ENCODE measurements at places on chromosomes 4 and X.

- no peak for DNase-seq
Observed at GRCh38 chr4:8665406-8666360, 73.1 kb downstream of the CPZ start.

DNA sequence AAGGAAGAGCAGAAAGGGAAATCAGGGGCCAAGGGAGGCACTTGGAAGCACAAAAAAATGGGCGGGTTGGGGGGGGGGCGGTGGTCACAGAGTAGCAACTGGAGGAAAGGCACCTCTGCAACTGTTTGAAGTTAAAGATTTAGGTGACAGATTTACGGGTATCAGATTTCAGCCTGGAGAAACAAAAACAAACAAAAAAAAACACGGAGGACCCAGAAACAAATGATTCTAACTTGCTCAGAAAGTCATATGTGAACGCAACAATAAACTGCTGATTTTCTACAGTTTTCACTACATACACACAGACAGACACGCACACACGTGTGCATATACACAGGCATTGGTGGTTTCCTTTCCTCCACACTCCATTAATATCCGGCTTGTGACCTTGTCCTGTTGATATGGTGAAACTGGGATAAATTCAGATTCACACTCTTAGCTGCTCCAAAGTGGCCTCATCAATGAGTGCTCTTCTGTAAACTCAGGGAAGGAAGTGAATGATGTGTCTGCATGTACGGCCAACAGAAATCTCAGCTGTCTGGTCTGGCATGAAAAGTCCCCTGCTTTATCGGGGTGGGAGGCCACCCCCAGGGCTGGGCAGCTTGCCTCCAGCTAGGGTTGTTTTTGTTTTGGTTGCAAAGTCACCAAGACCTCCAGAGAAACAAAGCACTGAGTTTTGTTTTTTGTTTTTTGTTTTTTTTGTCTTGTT is 54.3 kb downstream of the CHST7 start:
- no peak for DNase-seq

DNA sequence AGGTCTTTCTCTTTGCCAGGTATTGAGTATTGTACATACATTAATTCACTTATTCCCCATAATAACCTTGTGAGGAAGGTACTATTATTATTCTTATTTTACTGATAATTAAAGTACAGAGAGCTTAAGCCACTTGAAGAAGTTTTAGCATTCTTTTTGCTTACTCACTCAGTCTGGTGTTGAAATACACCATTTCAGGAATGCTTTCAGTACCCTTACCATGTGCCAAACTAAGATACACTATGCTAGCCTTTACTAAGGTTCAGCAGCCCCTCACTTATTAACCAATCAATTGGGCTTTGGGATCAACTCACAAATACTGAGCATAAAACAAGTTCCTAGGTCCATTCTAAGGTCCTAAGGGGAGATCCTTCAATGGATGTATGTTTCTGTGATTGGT is 179.0 kb upstream of the FGF13 start:
- no peak for DNase-seq

DNA sequence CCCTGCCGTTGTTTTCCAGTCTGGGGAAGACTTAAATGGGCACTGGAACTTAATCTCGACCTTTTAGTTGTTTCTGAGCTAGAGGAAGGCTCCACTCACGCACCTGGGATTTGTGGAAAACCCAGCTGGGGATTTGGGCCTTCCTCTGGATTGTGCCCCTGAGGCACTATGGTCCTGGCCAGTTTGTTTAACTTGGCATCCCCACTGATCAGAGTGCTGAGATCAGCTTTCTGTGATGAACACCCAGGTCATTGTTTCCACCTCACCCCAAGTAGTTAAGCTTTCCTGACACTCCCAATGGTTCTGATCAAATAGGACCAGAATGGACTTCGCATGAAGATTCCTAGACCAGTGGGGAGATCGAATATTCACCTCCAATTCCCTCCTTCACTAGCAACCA is 20.5 kb upstream of the NAP1L5 start:
- DNase-seq = no peak

DNA sequence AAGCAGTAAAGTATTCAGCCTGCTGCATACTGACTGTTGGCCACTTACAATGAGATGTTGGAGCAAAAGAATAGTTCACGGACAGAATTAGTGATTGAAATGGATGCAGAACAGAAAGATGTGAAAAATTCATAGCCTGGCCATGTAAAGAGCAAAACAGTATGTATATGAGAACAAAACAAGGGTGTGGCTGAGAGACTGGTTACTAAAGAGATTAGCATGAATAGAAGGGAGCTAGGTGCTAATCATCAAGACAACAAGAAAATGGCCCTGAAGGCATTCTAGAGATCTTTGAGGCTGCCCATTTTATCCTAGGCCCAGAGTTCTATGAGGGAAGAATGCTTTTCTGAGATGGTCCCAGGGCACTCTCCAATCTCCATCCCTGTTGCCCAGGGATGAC is 208.5 kb downstream of the ARHGEF9 start:
- DNase-seq = no peak

All from activated CD4-positive, alpha-beta T cell treated with anti-CD3 and anti-CD28 coated beads, Interleukin-2, amount 50 U/mL, for 4 hours (primary cell).